ENCODE measurements at places on chromosomes 6 and 20. TPM values are rescaled to one million over a fixed set of nuclear protein-coding genes. Genes with fewer than 3 reads are reported as not detected.

DNA sequence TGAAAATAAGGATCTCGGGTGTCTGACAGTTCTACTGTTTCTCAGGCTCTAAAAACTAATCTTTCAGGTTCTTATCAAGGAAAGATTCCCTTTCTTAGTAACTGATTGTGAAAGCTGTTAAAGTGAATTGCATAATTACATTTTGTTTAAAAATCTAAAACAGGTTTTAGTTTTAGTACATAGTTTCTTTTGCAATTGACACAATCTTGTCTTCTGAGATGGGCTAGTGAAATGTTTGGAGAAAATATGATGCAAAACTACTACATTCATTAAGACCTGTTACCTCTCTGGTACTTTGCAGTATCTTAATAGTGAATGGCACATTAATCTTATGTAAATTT is 298.4 kb downstream of the UTRN start:
- no peak for DNase-seq
- H3K4me1 ChIP-seq, result no peaks in the 10 kb centered on the region
- no peaks in the 10 kb centered on the region for H3K36me3 ChIP-seq
- H3K27me3 ChIP-seq, result no peaks in the 10 kb centered on the region
- H3K27ac ChIP-seq, result no peak overlapping the region
- no peak overlapping the region for H3K4me3 ChIP-seq

The SLC35F1 gene
- 12.1 TPM for total RNA-seq

GRCh38 chr6:107491760-107492660 is 2.1 kb downstream of the SOBP start:
- no peaks in the 10 kb centered on the region for H3K4me1 ChIP-seq
- peak; percentile 21 for DNase-seq
- no peaks in the 10 kb centered on the region for H3K36me3 ChIP-seq
- peak overlapping the region; percentile 66 for H3K4me3 ChIP-seq
- peak overlapping the region; percentile 85 for H3K27ac ChIP-seq

GRCh38 chr6:150008588-150008987 is 16.7 kb downstream of the RAET1L start:
- no peak overlapping the region for H3K4me3 ChIP-seq
- no peak overlapping the region for H3K27ac ChIP-seq
- no peaks in the 10 kb centered on the region for H3K36me3 ChIP-seq
- H3K27me3 ChIP-seq, result peaks cover 15% of the 10 kb centered on the region
- no peak for DNase-seq
- H3K4me1 ChIP-seq, result no peaks in the 10 kb centered on the region

The CD93 gene
- 94.2 TPM for total RNA-seq

DNA sequence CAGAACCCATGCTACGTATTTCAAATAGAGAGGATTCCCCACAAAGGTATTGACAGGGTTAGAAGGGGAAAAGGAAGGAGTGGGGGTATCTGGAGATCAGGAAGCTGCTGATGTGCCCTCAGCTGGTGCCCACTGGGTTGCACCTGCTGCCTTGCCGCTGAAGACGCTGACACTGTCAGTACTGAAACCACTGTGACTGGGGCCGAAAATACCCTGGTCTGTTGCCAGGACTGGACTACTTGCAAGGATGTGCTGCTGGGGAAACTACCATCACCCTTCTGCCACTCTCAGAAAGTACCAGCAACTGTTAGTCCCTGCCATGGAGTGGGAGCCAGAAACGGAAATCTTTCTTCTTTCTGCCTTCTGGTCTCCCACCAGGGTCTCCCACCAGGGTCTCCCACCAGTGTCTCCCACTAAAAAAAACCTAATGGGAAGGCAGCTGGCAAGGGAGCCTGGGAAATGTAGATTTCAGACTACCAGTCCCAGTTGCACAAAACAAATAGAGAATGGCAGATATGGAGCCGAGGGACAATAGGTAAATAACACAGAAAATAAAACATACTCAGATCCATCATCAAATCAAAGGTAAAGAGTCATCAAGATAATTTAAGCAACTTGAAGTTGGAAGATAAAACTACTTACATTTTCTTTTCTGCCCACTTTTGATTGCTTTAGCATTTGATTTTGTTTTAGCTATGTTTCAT is 204.8 kb downstream of the TPBG start:
- no peak overlapping the region for H3K27ac ChIP-seq
- H3K4me3 ChIP-seq, result no peak overlapping the region
- no peak for DNase-seq
- no peaks in the 10 kb centered on the region for H3K36me3 ChIP-seq

GRCh38 chr20:49786668-49787370 is 25.8 kb upstream of the SLC9A8 start:
- no peak overlapping the region for H3K27ac ChIP-seq
- DNase-seq, result no peak
- no peaks in the 10 kb centered on the region for H3K4me1 ChIP-seq
- H3K4me3 ChIP-seq, result no peak overlapping the region
- H3K27me3 ChIP-seq, result no peaks in the 10 kb centered on the region

The OR2H2 gene
- not detected for total RNA-seq

GRCh38 chr6:87336367-87336766 is 7.3 kb upstream of the GJB7 start:
- no peak overlapping the region for H3K4me3 ChIP-seq
- H3K4me1 ChIP-seq, result no peaks in the 10 kb centered on the region
- no peak for DNase-seq
- no peaks in the 10 kb centered on the region for H3K27me3 ChIP-seq
- H3K36me3 ChIP-seq, result no peaks in the 10 kb centered on the region

- DNase-seq, result no peak
- peaks cover 7% of the 10 kb centered on the region for H3K4me1 ChIP-seq
- no peaks in the 10 kb centered on the region for H3K36me3 ChIP-seq
- peak overlapping the region; percentile 62 for H3K4me3 ChIP-seq
- H3K27ac ChIP-seq, result peak overlapping the region; percentile 87
These were observed 41.7 kb upstream of the NAA20 start for GRCh38 chr20:19975436-19975799.

The SIRPD gene
- total RNA-seq, result not detected

DNA sequence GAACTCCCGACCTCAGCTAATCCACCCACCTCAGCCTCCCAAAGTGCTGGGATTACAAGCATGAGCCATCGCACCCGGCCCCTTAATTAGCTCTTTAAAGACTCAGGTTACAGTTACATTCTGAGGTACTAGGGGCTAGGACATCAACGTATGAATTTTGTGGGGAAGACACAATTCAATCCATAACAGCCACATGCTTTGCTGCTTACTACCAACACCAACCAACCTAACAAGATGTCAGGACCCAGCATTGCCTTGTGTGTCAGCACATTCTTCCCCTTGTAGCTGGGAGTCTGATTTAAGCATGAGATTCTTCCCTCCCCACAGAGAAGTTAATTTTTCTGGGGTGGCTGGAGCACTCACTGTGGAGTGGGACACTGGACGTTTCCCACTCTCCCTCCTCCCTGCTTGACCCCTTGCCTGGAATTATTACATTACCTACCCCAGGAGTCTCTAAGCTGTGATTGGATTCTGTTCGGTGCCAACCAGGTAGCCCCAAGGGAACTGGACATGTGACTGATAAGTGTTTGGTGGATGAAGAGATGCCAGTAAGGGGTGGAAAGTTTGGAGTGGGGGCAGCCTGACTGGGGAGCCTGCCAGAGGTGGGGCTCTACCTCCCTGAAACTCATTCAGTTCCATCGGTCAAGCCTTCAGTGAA is 5.6 kb upstream of the PXMP4 start:
- H3K36me3 ChIP-seq, result no peaks in the 10 kb centered on the region
- no peak overlapping the region for H3K4me3 ChIP-seq
- no peaks in the 10 kb centered on the region for H3K27me3 ChIP-seq
- H3K27ac ChIP-seq, result no peak overlapping the region
- DNase-seq, result no peak
- H3K4me1 ChIP-seq, result no peaks in the 10 kb centered on the region

GRCh38 chr6:168272415-168273325 is 46.9 kb downstream of the DACT2 start:
- H3K27me3 ChIP-seq, result no peaks in the 10 kb centered on the region
- H3K4me1 ChIP-seq, result no peaks in the 10 kb centered on the region
- H3K27ac ChIP-seq, result no peak overlapping the region
- no peak overlapping the region for H3K4me3 ChIP-seq
- no peak for DNase-seq
- H3K36me3 ChIP-seq, result no peaks in the 10 kb centered on the region

The RIPPLY2 gene
- 0.90 TPM for total RNA-seq

DNA sequence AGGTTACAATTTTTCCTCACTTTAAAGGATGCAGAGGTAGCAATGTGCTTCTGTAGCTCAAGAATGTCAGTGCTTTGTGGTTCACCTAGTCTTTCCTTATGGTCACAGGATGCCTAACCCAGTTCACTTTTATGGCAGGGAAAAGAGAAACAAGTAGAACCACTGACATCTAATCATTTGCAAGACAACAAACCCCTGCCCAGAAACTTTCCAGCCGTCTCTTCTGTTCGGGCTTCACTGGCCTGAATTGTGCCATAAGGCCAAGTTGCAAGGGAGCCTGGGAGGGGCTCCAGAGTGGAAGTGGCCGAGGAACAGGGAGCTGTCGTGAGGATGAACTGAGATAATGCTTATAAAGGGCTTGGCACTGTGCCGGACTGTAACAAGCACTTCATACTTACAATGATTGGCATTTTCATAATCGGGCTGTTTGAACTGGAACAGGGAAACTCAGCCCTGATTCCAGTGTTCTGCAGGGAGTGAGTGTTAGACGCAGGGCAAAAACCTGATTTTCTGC is 212.6 kb downstream of the BCAS1 start:
- no peak overlapping the region for H3K27ac ChIP-seq
- no peaks in the 10 kb centered on the region for H3K4me1 ChIP-seq
- H3K36me3 ChIP-seq, result no peaks in the 10 kb centered on the region
- no peak overlapping the region for H3K4me3 ChIP-seq

The UBE2C gene
- not detected for total RNA-seq

The B4GALT5 gene
- 34.6 TPM for total RNA-seq

The NKAIN2 gene
- 0.59 TPM for total RNA-seq

GRCh38 chr6:109790131-109790530 is 99.0 kb downstream of the FIG4 start:
- H3K4me3 ChIP-seq, result no peak overlapping the region
- no peaks in the 10 kb centered on the region for H3K27me3 ChIP-seq
- DNase-seq, result no peak
- H3K27ac ChIP-seq, result no peak overlapping the region
- no peaks in the 10 kb centered on the region for H3K4me1 ChIP-seq

The FOXA2 gene
- not detected for total RNA-seq

The CST4 gene
- not detected for total RNA-seq

The C2 gene
- total RNA-seq, result 4.4 TPM

The CRISP2 gene
- not detected for total RNA-seq

The RHAG gene
- total RNA-seq, result 3.2 TPM

The PLCB1 gene
- 31.6 TPM for total RNA-seq

DNA sequence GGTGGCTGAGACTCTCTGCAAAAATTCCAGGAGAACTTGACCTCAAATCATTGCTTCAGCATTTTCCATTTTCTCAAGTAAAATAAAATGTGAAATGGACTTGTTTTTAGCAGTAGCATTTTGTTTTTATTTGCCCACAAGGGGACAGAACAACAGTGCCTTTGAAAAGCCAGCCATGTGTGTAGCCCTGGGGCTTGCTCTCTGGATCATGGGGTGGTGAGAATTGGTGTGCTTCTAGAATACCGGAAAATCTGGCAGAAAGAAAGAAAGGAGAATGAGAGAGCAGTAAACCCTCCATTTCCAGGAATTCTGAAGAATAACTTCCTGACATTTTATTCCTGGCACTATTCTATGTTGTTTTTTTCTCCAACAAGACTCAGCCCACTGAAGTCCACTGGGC is 254.7 kb upstream of the MOCS1 start:
- no peaks in the 10 kb centered on the region for H3K27me3 ChIP-seq
- no peak for DNase-seq
- no peak overlapping the region for H3K4me3 ChIP-seq
- H3K4me1 ChIP-seq, result no peaks in the 10 kb centered on the region
- no peaks in the 10 kb centered on the region for H3K36me3 ChIP-seq
- no peak overlapping the region for H3K27ac ChIP-seq

The OOEP gene
- not detected for total RNA-seq
